ENCODE measurements at places on chromosomes 6 and 20.

- H3K4me1 ChIP-seq: peaks cover 5% of the 10 kb centered on the region
- no peak overlapping the region for H3K4me3 ChIP-seq
- no peaks in the 10 kb centered on the region for H3K27me3 ChIP-seq
- DNase-seq: no peak
Measured at GRCh38 chr6:145247692-145248419, 487.5 kb downstream of the EPM2A start.

GRCh38 chr20:43812216-43812615, 85.4 kb upstream of the GTSF1L start:
- no peaks in the 10 kb centered on the region for H3K36me3 ChIP-seq
- no peaks in the 10 kb centered on the region for H3K4me1 ChIP-seq

DNA sequence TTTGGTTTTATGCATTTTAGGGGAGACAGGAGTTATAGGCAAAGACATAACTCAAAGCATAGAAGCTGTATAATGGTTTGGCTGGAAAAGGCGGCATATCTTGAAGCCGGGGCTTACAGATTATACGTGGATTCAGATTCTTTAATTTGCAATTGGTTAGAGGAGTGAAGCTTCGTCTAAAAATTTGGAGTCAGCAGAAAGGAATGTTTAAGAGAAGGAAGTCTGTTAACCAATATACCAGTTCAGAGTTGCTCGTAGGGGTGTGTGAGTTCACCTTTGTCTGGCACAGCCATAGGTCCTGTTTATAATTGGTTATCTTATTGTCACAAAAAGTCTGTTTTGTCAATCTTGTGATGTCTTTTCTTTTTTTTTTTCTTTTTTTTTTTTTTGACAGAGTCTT, 8.9 kb downstream of the ARHGAP40 start:
- H3K36me3 ChIP-seq: no peaks in the 10 kb centered on the region
- peaks cover 29% of the 10 kb centered on the region for H3K27me3 ChIP-seq
- H3K4me1 ChIP-seq: no peaks in the 10 kb centered on the region
- no peak overlapping the region for H3K27ac ChIP-seq

DNA sequence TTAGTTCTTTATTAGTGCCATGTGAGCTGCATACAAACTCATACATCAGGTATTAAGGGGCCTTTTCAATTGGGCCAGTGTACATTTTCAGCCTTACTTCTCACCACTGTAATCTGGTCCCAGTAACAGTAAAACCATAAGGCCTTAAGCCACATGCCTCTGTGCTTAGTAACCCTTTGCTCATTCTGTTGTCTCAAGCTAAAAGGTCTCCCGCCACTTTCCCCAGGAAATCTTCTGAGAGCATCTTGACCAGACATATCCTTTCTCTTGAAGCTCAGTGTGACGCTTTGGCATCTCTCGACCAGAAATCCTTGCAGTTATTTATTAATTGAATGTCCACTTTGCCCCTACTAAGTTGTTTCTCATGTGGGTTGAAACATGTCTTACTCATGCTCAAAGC, 68.0 kb downstream of the CYP39A1 start:
- DNase-seq: no peak
- H3K4me1 ChIP-seq: no peaks in the 10 kb centered on the region
- H3K27ac ChIP-seq: no peak overlapping the region
- H3K27me3 ChIP-seq: no peaks in the 10 kb centered on the region

GRCh38 chr6:12436224-12436623, 146.1 kb downstream of the EDN1 start:
- no peaks in the 10 kb centered on the region for H3K4me1 ChIP-seq
- DNase-seq: no peak
- H3K27me3 ChIP-seq: no peaks in the 10 kb centered on the region
- H3K4me3 ChIP-seq: no peak overlapping the region
- H3K36me3 ChIP-seq: no peaks in the 10 kb centered on the region

DNA sequence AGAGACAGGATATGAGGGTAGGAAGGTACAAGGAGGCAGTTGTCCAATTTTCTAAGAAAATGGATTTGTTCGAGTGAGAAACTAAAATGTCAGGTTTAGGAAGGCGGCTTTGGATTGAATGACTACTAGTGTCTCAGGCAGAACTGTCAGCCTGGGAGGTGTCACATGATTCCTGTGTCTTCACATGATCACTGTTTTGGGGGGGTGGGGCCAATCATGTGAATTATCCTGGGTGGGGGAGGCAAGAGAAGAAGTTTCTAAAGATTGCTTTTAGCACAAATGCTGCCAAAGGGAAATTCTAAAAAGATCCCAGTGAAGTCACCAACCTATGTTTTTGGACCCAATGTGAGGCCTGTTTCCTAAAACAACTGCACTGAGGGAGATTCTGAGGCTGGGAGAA, 2.3 kb downstream of the SIRPA start:
- no peaks in the 10 kb centered on the region for H3K36me3 ChIP-seq
- H3K4me1 ChIP-seq: peaks cover 7% of the 10 kb centered on the region
- H3K27ac ChIP-seq: no peak overlapping the region
- H3K4me3 ChIP-seq: no peak overlapping the region
- DNase-seq: no peak

DNA sequence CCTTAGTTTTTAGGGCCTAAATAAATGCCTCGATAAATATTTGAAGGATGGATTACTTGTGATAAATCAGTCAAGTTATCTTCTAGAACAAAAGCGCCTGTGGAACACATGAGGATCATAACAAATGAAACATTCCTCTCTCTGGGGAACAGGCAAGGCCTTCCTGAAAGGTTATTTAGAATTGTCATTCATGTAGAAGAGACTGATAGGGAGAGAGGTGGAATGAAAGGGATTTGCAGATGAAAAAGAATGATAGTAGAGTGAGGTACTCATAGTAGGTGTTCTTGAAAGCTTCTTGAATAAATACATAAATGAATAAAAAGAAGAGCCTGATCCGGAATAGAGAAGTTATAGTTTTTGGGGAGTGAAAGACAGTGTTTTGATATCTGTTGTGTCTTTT, 30.5 kb downstream of the TSPYL4 start:
- no peaks in the 10 kb centered on the region for H3K27me3 ChIP-seq
- no peaks in the 10 kb centered on the region for H3K4me1 ChIP-seq

DNA sequence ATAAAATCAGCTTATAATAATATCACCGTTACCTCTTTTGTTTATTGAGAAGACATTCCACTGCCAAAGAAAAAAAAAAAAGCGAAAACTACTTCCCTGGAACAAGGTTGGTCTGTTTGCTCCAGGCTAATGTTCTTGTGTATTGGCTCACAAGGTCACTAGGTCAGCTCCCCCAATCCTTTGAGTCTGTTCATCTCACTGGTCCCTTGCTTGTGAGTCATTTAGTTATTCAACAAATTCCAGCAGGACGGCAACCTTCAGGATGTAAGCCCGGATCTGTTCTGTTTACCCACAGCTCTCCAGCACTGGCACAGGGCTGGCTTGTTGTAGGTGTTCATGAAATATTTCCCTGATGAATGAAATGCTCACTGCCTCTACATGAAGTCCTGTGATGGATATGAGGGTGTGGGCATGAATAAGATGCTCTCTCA, 3.3 kb downstream of the ARHGAP40 start:
- peak; percentile 21 for DNase-seq
- H3K4me1 ChIP-seq: no peaks in the 10 kb centered on the region
- H3K27ac ChIP-seq: no peak overlapping the region
- peaks cover 61% of the 10 kb centered on the region for H3K27me3 ChIP-seq

DNA sequence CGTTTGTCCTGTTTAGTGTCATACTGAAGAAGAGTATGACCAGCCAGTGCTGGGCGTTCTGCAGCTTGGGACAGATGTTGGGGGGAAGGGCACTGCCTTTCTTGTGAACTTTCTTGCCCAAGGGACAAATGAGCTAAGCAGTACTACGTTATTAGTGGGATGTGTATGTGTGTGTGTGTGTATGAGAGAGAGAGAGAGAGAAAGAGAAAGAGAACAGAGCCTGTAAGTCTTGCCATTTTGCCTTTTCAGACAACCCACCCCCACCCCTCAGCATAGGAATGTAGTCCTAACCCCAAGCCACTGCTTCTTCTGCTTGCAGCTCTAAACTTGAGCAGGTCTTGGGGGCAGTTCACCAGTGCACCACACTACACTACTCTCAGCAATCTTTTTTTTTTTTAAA, 45.5 kb downstream of the E2F3 start:
- peaks cover 6% of the 10 kb centered on the region for H3K4me1 ChIP-seq
- DNase-seq: no peak
- no peaks in the 10 kb centered on the region for H3K27me3 ChIP-seq

DNA sequence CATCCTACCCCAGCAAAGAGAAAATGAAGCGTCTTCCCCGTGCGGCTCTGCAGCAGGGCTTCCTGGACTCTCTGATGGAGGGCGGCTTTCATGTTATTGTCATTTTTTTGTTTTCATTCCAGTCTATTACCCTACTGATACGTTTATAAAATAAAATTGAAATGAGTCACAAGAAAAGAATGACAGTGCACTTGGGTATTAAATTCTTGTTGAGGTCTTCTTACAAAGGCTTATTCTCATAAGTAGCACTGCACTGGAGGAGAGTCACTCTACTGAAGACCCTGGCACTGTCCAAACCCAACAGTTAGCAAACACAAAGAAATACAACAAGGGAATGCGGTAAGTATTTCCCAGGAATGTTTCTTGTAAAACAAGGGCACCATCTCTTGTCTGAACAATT, 379.3 kb downstream of the MAFB start:
- H3K4me1 ChIP-seq: no peaks in the 10 kb centered on the region
- H3K27ac ChIP-seq: no peak overlapping the region
- H3K4me3 ChIP-seq: no peak overlapping the region
- DNase-seq: no peak
- no peaks in the 10 kb centered on the region for H3K36me3 ChIP-seq
- H3K27me3 ChIP-seq: no peaks in the 10 kb centered on the region

DNA sequence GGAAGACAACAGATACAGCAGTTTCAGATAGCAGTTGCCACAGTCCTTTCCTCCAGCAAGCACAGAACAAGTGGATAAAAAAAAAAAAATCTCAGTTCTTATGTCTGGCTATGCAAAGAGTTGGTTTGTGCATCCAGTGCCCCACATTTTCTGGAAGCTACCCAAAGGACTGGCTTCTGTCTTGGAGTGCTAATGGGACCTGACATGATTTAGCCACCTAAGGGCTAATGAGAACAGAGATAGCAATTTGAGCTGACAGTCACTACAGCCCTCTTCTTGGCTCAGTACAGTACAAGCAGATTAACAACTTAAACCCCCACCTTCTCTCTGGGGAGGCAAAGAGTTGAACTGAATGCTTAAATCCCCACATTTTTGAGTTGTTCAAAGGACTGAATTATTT, 976.8 kb downstream of the TBC1D32 start:
- no peak overlapping the region for H3K4me3 ChIP-seq
- no peaks in the 10 kb centered on the region for H3K27me3 ChIP-seq
- H3K4me1 ChIP-seq: no peaks in the 10 kb centered on the region
- no peaks in the 10 kb centered on the region for H3K36me3 ChIP-seq

DNA sequence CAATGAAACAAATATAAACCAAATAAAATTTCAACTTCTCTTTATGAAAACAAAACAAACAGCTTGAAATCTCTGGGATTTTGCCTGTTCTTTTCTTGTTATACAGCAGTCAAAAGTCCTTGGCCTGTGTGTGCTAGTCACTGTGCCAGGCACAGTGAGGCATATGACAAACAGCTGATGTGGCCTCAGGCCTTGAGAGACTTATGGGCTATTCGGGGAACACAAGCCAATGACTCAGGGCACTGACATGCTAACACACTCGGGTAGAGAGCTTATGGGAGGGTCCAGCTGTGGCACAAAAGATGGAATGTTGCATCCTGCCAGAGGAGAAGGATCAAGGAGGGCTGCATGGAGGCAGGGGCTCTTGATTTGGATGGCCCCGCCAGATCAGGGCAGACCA, 95.4 kb upstream of the NKX2-2 start:
- DNase-seq: no peak
- no peaks in the 10 kb centered on the region for H3K4me1 ChIP-seq
- H3K36me3 ChIP-seq: no peaks in the 10 kb centered on the region
- no peak overlapping the region for H3K27ac ChIP-seq
- H3K4me3 ChIP-seq: no peak overlapping the region

DNA sequence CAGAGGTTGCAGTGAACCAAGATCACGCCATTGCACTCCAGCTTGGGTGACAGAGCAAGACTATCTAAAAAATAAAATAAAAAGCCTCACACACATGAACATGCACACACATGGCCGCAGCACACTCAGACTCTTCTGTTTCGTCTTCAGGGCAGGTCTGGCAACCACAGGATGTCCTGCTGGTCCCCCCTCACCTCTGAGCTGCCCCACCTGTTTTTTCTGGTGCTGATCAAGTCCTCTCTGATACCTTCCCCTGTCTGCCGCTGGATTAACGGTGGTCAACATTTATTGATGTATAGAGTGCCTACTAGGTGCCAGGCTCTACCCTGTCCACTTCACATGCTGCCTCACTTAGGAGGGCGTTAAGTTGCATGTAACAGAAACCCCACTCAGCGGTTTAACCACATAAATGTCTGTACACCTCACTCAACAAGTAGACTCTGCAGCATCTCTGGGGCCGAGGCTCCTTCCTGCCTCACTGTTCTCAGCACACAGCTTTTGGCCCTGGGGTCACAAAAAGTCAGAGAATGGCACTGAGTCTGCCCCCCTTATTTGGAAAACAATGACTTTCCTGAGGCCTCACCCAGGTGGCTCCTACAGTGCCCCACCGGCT, 4.5 kb upstream of the AP5S1 start:
- H3K4me1 ChIP-seq: peaks cover 13% of the 10 kb centered on the region
- H3K27me3 ChIP-seq: no peaks in the 10 kb centered on the region
- DNase-seq: no peak
- no peaks in the 10 kb centered on the region for H3K36me3 ChIP-seq

DNA sequence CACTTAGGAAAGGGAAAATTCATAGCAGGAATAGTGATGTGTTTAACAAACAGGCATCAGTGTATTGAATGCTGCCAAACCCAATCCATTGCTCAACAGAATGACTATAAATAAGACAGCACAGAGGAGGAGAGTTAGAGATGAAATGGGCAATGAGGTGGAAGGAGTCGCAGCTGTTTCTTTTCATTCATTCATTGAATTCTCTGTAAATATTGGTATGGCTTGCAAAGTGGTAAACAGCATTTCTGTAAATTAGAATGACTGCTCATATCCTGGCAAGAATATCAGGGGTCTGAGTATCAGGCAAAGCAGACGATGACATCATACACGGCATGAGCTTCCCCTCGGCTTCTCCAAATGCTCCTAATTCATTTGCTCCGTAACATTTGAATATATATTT, 703.6 kb upstream of the SLC35B3 start:
- no peak overlapping the region for H3K4me3 ChIP-seq
- H3K36me3 ChIP-seq: no peaks in the 10 kb centered on the region

- H3K36me3 ChIP-seq: peaks cover 13% of the 10 kb centered on the region
- no peaks in the 10 kb centered on the region for H3K4me1 ChIP-seq
- H3K27me3 ChIP-seq: no peaks in the 10 kb centered on the region
- no peak overlapping the region for H3K4me3 ChIP-seq
Measured at GRCh38 chr6:47529734-47530133, 52.1 kb downstream of the CD2AP start.

Data from neuronal stem cell (in vitro differentiated cells).